ENCODE measurements at places on chromosomes 12 and 14.

DNA sequence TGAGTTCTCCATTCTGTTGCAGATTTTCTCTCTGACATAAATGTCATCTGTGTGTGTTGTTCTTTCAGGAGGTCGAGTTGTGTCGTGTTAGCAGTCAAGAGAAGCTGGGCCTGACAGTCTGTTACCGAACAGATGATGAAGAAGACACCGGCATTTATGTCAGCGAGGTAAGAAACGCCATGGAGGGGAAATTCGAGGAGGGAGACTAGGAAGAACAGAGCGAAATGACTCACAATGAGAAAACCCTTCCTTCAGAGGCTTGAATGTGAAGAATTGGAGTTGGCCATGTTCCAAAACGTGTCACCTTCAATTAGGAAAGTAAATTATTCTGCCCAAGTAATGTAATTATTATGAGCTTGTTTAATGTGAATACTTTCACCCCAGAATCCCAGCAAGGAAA lies 364.5 kb downstream of the PDZRN4 start:
- DNase-seq = no peak

- DNase-seq = no peak
Measured at GRCh38 chr14:97025722-97026121, 228.5 kb downstream of the VRK1 start.

DNA sequence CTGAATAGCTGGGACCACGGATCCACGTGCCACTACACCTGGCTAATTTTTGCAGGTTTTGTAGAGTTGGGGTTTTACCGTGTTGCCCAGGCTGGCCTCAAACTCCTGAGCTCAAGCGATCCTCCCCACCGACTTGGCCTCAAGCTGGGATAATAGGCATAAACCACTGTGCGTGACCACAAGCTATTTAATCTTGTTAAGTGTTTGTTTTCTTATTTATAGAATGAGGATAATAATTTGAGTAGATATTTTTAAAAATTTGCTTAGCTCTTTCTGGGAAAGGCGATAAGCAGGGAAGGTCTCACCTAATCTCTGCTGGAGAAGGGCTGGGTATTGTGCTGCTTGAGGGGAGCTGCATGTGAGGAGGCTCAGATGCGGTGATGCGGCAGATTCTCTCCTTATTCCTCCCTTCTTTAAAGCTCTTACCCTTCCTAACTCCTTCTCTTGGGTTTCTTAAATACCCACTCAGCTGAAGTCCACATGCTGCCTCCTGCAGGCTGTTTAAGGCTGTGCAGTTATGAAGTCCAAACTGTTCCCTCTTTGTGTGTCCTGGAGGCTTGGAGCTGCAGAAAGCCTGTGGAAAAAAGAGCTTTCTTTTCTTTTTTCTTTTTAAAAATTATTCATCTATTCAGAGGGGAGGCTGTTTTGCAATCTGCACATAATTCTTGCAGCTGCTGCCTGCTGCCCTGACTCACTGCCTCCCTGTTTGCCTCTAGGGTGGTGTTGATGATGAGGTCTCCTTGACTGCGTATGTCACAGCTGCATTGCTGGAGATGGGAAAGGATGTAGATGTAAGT lies 37.9 kb downstream of the A2ML1 start:
- peak; percentile 10 for DNase-seq

DNA sequence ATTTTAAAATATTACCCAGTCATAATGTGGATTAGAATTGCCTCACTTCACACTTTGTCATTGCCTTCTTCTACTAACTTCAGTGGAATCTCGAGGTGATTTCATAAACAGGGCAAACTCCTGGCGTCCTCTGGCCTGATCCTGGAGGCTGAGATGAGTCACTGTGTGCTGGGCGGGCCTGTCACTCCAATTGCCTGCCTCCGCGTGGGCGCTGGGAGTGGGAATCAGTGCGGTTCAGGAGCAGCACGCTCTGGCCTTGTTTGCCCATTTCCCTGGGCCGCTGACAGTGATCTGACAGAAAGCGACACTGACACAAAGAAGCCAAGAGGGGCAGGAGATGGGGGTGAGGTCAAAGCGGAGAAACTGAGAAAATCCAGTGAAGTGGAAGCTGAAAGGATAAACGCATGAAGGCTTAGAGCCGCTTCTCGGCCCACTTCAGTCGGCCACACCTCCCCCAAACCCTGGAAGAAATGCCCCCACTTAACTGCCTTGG lies 29.7 kb downstream of the LGR5 start:
- DNase-seq = no peak

DNA sequence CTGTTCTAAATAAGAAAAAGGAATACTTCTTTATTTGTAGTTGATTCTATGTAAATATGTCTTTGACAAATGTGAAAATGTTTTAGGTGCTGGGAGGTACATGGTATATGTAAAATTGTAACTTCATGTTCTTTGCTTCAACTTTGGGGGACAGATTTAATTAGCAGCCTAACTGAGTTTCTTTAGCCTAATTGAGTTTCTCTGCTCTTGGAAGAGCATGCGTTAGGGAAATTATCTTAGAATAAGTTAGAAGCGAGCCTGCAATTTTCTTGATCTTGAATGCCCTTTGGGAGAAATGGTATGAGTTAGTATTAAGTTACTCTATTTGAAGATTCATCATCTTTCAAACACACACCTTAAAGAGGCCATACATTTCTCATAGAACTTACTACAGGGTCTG lies 194.3 kb downstream of the AEBP2 start:
- DNase-seq = no peak

DNA sequence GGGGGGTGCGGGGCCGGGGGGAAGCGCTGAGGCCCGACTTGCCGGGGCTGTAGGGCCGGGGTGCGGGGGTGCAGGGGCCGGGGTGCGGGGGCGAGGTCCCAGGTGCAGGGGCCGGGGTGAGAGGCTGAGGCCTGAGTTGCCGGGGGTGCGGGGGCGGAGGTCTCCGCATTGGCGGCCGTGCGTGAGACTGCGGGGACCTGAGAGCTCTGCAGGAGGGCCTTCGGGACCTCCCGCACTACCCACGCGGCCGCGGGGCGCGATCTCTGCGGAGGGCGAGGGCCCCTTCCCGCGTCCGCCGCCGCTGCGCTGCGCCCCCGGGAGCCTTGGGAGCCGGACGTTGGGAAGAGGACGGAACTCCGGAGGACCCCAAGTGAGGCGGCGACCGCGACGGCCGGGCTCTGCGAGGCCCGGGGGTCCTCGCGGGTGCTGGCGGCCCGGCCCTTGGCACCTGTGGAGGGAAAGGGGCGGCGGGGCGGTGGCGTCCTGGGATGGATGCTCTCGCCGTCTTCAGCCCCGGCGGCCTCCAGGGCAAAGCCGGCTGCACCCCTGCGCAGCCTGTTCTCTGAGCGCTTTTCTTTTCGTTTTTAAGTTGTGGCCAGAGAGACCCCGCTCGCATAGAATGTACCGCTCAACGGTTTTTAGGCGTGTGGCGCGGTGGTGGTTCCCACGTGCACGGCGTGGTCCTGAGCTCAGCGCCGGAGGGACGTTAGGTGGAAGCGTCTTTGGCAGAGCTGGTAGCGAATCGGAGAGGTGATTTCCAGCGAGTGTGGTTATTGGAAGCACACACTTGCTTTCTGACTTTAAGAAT lies 1.3 kb downstream of the PIWIL1 start:
- DNase-seq = no peak

- DNase-seq = no peak
Measured at GRCh38 chr12:120237360-120238171, 28.0 kb downstream of the PXN start.

GRCh38 chr12:1419849-1420371 lies 174.5 kb downstream of the FBXL14 start:
- DNase-seq = no peak

- DNase-seq = no peak
Measured at GRCh38 chr14:97077687-97078086, 280.5 kb downstream of the VRK1 start.
